CD14-positive monocyte (primary cell): ENCODE measurements at places on chromosomes 2 and 18.
A peak's percentile ranks its signal among the peaks of the same experiment; 100 is the strongest.

DNA sequence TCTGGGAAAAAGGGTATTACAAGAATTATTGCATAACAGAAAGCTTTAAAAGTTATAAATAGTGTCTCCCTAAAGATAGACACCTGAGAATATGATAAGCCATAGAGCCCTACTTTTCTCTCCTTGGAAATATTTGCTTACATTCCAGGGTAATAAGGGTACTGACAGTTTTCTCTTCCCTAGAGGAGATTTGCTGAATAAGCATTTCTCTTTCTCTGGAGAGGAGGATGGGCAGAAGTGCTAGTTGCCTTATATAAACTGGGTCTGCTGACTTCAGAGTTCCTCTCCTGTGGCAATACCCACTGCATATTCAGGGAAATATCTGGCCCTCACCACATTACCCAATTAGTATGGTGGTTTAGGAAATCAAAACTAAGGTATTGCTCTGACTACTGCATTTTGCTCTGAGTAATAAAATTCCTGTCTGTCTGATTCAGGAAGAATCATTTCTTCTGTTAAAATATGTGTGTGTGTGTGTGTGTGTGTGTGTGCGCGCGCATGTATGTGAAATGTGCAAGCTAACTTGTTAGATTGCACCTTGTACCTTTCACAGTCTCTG is 1391.3 kb downstream of the DSC3 start:
- no peak for DNase-seq

DNA sequence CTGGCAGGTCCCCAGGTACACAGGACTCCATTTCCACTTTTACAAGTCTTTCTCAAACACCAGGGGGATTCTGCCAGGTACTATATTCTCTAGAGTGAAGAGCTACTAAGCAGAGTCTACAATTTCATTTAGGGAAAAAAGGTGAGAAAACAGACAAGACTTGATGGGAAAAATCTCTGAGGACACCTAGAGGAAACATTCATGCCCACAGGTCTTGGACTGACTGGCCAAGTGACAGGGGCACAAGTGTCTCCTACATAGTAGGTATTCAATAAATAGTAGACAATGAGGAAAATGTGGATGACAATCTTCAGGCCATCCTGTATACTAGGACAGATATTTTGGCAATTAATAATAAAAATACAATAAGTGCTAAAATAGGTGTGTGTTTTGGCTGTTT is 228.6 kb downstream of the CLIP4 start:
- DNase-seq = no peak

GRCh38 chr2:137992039-137992646 is 27.9 kb downstream of the HNMT start:
- no peak for DNase-seq

DNA sequence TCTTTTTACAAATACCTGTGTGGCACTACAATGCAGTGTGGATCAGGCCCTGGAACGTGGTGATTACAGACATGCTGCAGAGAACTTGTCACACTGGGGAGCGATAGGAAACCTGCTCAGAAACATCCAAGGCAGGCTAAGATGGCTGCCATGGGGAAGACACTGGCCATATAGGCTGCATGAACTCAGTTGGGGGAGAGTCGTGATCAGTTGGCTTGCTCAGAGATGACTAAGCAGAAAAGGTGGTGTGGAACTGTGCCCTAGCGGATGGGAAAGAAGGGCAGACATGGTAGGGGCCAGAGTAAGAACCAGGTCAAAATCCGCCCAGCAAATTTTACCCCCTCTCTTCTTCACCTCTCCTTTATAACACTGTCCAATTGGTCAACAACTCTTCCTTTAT is 307.8 kb downstream of the LRRTM1 start:
- no peak for DNase-seq

DNA sequence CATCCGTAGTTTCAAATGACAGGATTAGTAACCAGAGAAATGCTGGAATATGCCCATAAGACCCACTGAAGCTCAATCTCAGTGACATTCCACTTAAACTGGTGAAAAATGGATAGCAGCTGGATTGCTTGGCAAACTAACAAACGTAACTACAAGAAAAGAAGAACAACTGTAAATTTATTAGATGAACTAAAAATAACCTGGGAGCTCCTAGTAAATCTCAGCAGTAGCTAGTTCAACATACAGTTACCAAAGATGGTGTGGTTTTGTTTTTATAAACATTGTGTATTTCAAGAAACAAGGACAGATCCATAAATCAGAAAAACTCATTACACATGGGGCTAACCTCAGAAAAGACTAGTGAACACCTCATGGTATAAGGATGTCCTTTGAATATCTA is 531.9 kb downstream of the XIRP2 start:
- DNase-seq = no peak

DNA sequence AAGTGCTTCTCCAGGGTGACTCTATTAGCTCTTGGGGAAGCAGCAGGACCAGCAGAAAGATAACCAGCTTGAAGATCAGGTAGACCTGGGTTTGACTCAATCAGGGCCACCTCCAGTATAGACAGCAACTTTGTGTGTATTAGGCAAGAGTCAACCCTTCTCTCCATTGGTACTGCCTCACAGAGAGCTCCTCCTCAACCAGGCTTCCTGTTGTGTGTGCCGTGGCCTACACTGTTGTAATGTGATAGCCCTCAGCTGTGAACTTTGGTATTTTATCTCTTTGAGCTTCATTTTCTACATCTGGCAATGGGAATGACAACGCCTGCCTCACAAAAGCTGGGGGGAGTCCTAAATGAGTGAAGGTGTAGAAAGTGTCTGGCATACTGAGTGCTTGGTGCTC is 17.0 kb upstream of the MAP3K20 start:
- no peak for DNase-seq

DNA sequence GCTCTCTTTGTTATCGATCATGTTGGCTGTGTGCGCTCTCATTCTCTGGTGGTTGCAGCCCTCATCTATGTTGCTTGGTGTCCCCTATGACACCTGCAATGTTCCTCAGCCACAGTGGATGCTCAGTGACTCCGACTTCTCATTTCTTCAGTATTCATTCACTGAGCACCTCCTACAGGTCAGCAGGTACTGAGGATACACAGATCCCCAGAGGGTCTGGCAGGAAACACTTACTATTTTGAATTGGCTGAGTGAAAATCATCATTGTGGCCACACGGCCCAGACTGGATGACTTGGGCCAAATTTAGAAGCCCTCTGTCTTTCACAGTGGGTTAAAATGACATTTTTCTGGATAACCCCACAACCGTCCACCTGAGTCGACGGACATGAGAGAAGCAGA is 32.1 kb downstream of the EN1 start:
- DNase-seq = no peak

- DNase-seq = peak; percentile 75
These were observed 27.5 kb downstream of the ZNF516 start for GRCh38 chr18:76467371-76468190.
